IMR-90 (cell line): ENCODE measurements at places on chromosomes 6 and 20. TPM values are rescaled to one million over a fixed set of nuclear protein-coding genes. Genes with fewer than 3 reads are reported as not detected.

MTG2 gene
- 11.5 and 12.2 TPM in 2 replicates for total RNA-seq

ISM1 gene
- not detected in 2 replicates for total RNA-seq

TRAPPC3L gene
- total RNA-seq: under 0.01 TPM in 1 of 2 replicates, not detected in the other

DEFB126 gene
- not detected in 2 replicates for total RNA-seq

PTGIS gene
- total RNA-seq: 1.1 and 1.6 TPM in 2 replicates

OXT gene
- total RNA-seq: not detected in 2 replicates

FERMT1 gene
- 1.7 and 2.3 TPM in 2 replicates for total RNA-seq

PRPF6 gene
- 68.6 and 71.3 TPM in 2 replicates for total RNA-seq

MLN gene
- not detected in 2 replicates for total RNA-seq

ZNF165 gene
- total RNA-seq: 0.28 and 0.36 TPM in 2 replicates

CST5 gene
- total RNA-seq: not detected in 2 replicates
